COLO829 (cell line): ENCODE measurements at places on chromosomes 3 and 15.

DNA sequence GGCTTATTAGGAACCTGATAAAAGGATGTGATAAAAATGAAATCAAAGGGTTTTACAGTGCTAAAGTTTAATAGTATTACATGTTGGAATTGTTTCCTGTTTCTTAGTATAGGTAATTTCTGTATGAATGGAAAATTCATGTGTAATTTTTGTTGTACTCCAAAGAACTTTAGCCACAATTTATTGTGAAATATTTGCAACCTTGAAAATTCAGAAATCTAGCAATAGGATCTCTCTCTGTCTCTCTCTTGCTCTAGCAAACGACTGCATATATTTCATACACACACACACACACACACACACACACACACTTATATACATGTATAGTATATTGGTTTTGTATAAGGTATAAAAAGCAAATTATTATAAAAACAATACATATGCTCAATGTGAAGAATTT is 59.6 kb downstream of the PIAS1 start:
- no peak for DNase-seq

DNA sequence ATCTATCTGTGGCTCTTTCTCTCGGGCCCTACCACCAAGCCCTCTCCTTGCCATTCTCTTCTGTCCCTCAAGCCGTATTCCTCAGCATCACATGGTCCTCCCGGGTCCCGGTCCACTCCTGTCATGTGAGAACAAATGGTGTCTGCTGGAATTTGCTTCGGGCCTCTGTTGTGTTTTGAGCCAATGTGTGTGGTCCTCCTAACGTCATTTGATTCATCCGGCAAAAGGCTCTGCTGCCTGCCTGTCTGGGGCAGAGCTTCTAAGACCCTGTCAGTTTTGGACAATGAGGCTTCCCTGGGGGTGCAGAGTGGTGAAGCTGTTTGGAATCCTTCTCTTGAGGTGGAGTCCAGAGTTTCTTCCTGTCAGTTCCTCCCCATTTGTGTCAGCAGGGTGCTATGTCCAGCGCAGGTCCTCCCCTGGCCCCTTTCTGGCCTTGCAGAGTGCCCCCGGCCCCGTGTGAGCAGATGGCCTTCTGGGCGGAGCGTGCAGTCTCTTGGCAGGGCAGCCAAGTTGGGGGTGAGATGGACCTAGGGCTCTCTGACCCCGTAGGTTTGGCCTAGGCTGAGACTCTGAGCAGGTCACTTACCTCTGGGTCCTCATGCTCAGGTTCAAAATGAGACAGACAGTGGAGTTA is 93.6 kb downstream of the APBA2 start:
- no peak for DNase-seq

DNA sequence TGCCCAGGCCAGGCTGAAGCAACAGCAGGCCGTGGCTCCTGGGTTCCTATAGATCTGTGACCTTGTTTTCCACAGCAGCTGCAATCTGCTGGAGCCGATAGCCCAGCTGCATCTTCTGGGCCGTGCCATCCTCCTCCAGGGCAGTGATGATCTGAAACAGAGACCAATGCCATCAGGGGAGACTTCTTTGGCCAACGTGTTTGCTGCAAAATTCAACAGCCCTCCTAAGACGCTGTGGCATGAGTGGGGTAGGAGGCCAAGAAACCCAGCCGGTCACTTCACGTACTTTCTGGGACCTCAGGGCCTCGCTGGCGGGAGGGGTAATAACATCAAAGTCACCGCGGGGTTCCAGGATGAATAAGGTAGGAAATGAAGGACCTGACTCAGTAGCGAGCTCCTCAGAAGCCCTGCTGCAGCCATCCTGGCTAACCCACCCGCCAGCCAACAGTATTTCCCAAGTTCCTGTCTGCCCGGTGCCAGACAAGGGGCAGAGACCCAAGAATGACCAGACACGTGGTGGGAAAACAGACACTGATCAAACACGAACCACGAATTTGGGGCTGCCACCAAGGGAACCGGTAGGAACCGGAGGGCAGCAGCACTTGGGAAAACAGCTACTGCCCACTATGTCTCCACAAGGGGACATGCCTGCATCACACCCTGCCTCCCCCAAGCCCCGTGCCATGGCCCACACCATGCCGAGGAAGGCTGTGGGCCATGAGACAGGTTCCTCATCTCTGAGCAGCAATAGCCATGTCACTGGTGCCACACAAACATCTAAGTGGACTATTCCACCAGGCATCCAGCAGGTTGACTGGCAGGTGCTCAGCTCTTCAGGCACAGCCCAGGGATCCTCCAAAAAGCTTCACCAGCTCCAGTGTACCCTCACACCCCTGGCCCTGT is 25.2 kb downstream of the PLXNB1 start:
- DNase-seq: no peak

- no peak for DNase-seq
Observed at GRCh38 chr3:50350213-50350526, 405 bp downstream of the NPRL2 start.

DNA sequence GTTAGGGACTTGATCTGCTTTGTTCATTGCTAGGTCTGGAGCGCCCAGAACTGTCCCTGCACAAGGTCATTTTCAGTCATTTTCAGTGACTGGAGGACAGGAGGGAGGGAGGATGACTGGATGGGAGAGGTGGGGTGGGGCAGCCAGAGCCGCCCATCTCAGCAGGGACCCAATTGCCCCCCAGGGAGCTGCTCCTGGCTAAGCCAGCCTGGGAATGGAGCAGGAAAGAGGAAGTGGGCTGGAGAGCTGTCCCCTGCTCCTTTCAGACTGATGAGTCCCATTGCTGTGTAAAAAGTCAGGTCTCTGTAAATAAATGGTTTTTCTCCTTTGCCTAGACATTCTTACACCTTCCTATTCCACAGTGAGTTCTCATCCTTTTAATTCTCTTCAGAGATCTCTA is 98.4 kb upstream of the RAD18 start:
- no peak for DNase-seq

GRCh38 chr15:101054116-101054515 is 135.0 kb downstream of the LRRK1 start:
- no peak for DNase-seq

- DNase-seq: no peak
Observed at GRCh38 chr3:83514130-83514914, 1444.5 kb upstream of the CADM2 start.
